ENCODE measurements at places on chromosomes 3 and 15. TPM values are rescaled to one million over a fixed set of nuclear protein-coding genes. Genes with fewer than 3 reads are reported as not detected.

IQCF5 gene
- not detected for total RNA-seq

MFN1 gene
- total RNA-seq: 53.1 TPM

SCN11A gene
- total RNA-seq: 0.20 TPM

HEG1 gene
- total RNA-seq: 62.1 TPM

GREM1 gene
- 112 TPM for total RNA-seq

KIF7 gene
- total RNA-seq: 5.3 TPM

ARPP21 gene
- 0.45 TPM for total RNA-seq

P3H2 gene
- 46.9 TPM for total RNA-seq

DAPK2 gene
- total RNA-seq: 0.60 TPM

MUC20 gene
- total RNA-seq: 0.41 TPM

TMED3 gene
- total RNA-seq: 135 TPM

PLOD2 gene
- total RNA-seq: 151 TPM

ADIPOQ gene
- not detected for total RNA-seq

SLC12A1 gene
- total RNA-seq: not detected

SLC22A13 gene
- total RNA-seq: 0.72 TPM

DPPA4 gene
- total RNA-seq: 83.0 TPM

CCDC14 gene
- 34.6 TPM for total RNA-seq

SRGAP3 gene
- 5.4 TPM for total RNA-seq

NUSAP1 gene
- total RNA-seq: 7.7 TPM

LRRC15 gene
- total RNA-seq: 1.3 TPM

WDR72 gene
- total RNA-seq: 0.14 TPM

ISLR2 gene
- total RNA-seq: 0.19 TPM

SPESP1 gene
- total RNA-seq: not detected

ANKRD34C gene
- 0.05 TPM for total RNA-seq

SI gene
- total RNA-seq: not detected

C3orf33 gene
- total RNA-seq: 2.4 TPM

TMEM45A gene
- total RNA-seq: 49.7 TPM

SLC27A2 gene
- total RNA-seq: not detected

RPP25 gene
- 4.7 TPM for total RNA-seq

A4GNT gene
- not detected for total RNA-seq

MYH15 gene
- total RNA-seq: 0.59 TPM

ARMC8 gene
- 33.2 TPM for total RNA-seq

UBL7 gene
- total RNA-seq: 46.1 TPM

ALDH1L1 gene
- not detected for total RNA-seq

CADPS gene
- total RNA-seq: 5.4 TPM

Measured in astrocyte (in vitro differentiated cells and primary cell).